ENCODE measurements at places on chromosomes 11 and 22.

- no peak for DNase-seq
Observed at GRCh38 chr22:48534395-48534958, 1293.2 kb downstream of the BRD1 start.

GRCh38 chr11:92687724-92688123, 281.7 kb upstream of the MTNR1B start:
- DNase-seq = no peak

DNA sequence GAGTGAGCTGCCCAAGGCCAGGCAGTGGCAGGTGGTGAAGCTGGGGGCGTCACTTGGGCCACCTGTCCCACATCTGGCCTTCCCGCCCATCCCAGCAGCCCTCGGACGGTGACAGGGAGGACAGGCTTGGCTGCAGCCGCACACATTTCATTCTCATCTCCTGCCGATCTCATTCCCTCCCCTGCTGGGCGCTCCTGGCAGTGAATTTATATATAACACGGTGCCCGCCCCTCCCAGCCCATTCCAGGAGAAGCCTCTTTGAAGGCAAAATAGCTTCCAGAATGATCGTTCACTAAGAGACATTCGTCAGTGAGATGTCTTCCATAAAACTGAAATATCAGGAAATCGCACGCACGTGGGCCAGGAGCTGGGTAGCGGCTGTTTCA, 861.3 kb downstream of the TBC1D22A start:
- DNase-seq = no peak

- DNase-seq = no peak
Observed at GRCh38 chr11:16924826-16925560, 89.2 kb downstream of the PLEKHA7 start.

DNA sequence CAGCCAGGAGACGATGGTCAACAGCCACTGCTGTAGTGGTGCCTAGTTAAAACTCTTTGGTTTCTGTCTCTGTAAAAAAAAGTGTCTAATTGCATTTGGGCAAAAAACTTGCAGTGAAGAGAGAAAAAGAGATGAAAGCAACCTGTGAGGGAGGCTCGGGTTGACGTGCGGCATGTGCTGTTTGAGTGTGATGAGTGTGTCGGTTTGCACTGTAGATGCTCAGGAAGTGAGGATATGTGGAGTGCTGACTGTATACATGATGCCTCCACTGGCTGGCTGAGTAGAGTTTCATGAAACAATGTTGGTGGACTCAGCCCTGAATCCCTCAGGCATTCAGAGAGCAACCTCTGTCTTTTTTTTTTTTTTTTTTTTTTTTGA, 4.3 kb upstream of the DGCR6L start:
- peak; percentile 68 for DNase-seq

- no peak for DNase-seq
Observed at GRCh38 chr11:113345978-113346377, 31.6 kb downstream of the TTC12 start.

Measured in CD4-positive, alpha-beta T cell treated with Interleukin-17A for 4 hours (primary cell).